ENCODE measurements at places on chromosomes 1 and 21.
A peak's percentile ranks its signal among the peaks of the same experiment; 100 is the strongest.

GRCh38 chr1:76083189-76083588 is 8.6 kb downstream of the ST6GALNAC3 start:
- H3K27me3 ChIP-seq, result no peaks in the 10 kb centered on the region
- no peak overlapping the region for H3K4me3 ChIP-seq
- H3K4me1 ChIP-seq, result peaks cover 2% of the 10 kb centered on the region

GRCh38 chr1:232709386-232709785 is 79.5 kb upstream of the SIPA1L2 start:
- no peak overlapping the region for H3K27ac ChIP-seq
- DNase-seq, result no peak
- peaks cover 3% of the 10 kb centered on the region for H3K4me1 ChIP-seq
- H3K4me3 ChIP-seq, result no peak overlapping the region
- H3K36me3 ChIP-seq, result no peaks in the 10 kb centered on the region

DNA sequence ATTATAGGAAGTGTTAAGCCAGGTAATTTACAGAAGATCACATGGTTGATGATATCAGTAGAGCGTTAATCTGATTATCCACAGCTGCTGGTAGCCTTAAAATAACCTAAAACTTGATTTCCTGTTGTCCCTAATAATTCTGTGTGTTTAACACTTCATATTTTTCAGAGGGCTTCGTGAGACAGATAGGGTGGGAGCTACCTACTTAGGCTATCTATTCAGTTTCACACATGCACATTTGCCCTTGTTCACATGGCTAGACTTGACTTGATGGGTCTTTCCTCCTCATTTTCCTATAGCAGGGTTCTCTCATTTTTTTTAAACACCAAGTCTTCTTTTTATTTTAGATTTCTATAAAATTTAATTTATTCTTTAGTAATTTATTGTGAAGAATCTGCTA is 11.0 kb downstream of the BACH1 start:
- H3K4me1 ChIP-seq, result peaks cover 62% of the 10 kb centered on the region

- DNase-seq, result no peak
- H3K4me1 ChIP-seq, result peaks cover 27% of the 10 kb centered on the region
- H3K27me3 ChIP-seq, result no peaks in the 10 kb centered on the region
- H3K4me3 ChIP-seq, result no peak overlapping the region
- no peaks in the 10 kb centered on the region for H3K36me3 ChIP-seq
- no peak overlapping the region for H3K27ac ChIP-seq
Measured at GRCh38 chr21:15421947-15422346, 307.8 kb upstream of the USP25 start.

DNA sequence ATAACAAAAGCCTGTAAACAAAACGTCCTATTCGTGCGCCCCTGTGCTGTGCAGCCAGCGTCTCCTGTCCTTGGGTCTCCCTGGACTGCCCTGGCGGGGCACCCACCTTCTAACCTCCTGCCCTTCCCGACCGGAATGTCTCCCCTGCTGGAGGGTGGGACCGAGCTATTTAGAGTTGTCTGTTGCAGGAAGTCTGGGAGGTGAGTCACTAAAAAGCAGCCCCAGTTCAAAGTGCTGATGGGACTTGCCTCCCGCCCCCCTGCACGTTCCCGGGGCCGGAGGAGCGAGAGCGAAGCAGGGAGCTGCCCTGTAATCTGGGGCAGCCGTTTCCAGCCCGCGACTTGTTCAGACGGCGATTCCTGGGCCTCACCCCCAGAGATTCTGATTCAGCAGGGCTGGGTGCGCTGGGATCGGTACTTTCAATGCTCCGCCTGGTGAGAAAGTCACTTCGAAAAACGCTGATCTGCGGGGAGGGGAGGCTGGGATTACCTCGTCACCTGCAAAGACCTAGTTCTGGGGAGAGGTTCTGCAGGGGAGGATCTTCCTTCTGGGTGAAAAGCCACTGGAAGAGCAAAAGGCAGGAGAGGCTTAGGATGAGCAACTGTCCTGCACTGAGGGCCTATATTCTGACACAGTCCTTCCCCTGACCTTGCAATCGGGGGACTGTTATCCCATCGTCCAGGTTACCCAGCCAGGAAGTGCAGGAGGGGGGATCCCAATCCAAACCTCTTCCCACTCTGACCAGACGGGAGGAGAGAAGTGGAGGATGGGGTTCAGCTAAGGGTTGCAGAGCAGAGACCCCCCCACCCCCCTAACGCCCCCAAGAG is 1.2 kb upstream of the DHRS3 start:
- peaks cover 10% of the 10 kb centered on the region for H3K36me3 ChIP-seq
- H3K4me3 ChIP-seq, result peak overlapping the region; percentile 95
- no peaks in the 10 kb centered on the region for H3K27me3 ChIP-seq
- DNase-seq, result peak; percentile 88
- peaks cover 51% of the 10 kb centered on the region for H3K4me1 ChIP-seq
- H3K27ac ChIP-seq, result peak overlapping the region; percentile 92
